ENCODE measurements at places on chromosomes 12 and 14. TPM values are rescaled to one million over a fixed set of nuclear protein-coding genes. Genes with fewer than 3 reads are reported as not detected.

The SLC5A8 gene
- total RNA-seq = not detected

The FAM222A gene
- total RNA-seq = 7.8 TPM

The GALNT8 gene
- total RNA-seq = not detected

The NKX2-1 gene
- not detected for total RNA-seq

The RFX4 gene
- not detected for total RNA-seq

The BLTP3B gene
- 17.4 TPM for total RNA-seq

The KRT79 gene
- 1.1 TPM for total RNA-seq
